ENCODE measurements at places on chromosomes 3 and 15. TPM values are rescaled to one million over a fixed set of nuclear protein-coding genes. Genes with fewer than 3 reads are reported as not detected.

Gene MAGEL2
- 0.06 TPM for total RNA-seq

Gene ZNF717
- total RNA-seq: 9.3 TPM

Gene ACOX2
- total RNA-seq: 17.0 TPM

Gene TJP1
- 86.4 TPM for total RNA-seq

Gene GOLGA6L7
- total RNA-seq: not detected

Gene CHRM5
- not detected for total RNA-seq

GRCh38 chr15:88274553-88275460 lies 18.3 kb upstream of the NTRK3 start:
- DNase-seq: no peak

- DNase-seq: no peak
Measured at GRCh38 chr3:52792413-52792812, 2.2 kb upstream of the ITIH3 start.

GRCh38 chr3:57026944-57027343 lies 33.5 kb upstream of the SPATA12 start:
- DNase-seq: peak; percentile 28

DNA sequence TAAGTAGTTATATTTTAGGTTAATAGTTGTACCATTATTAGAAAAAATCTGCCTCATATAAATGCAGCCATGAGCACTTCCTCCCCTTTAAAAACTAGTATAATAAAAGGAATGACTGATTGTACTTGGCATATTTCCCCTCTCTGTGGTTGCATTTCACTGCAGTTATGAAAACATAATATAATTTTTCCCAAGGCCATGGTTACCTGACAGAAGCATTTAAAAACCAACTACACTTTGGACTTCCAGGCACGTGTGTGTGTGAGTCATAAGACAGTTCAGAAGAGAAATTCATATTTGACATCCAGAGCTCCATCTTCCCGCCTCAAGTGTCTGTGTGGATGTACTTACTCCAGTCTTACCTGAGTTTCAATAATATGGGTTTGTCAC lies 828.2 kb upstream of the CFAP20DC start:
- DNase-seq: no peak

- DNase-seq: no peak
Measured at GRCh38 chr3:144511346-144511745, 539.7 kb downstream of the DIPK2A start.

- no peak for DNase-seq
Measured at GRCh38 chr3:156525808-156526207, 29.1 kb downstream of the SSR3 start.

DNA sequence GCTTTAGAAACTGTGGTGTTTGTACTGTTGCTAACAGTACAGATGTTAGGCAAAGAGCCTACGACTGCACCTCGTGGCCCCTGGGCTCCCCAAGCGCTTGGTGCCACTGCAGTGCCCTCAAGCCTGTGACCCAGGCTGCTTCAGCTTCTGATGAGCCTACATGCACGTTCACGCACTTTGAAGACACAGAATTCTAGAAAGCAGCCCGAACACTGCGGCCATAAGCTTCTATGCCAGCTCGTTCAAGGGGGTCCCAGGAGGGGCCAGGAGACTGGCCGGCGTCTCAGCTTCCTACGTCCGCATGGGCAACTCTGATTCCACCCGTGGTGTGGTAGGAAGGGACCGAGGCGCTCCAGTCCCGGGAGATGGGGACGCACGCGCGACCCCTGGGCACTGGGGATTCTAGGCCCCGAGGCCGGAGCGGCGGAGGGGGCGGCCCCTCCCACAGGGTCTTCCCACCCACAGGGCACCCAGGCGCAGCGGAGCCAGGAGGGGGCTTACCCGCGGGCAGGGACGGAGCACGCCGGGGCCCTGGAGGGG lies 653 bp downstream of the MYO5C start:
- DNase-seq: no peak

DNA sequence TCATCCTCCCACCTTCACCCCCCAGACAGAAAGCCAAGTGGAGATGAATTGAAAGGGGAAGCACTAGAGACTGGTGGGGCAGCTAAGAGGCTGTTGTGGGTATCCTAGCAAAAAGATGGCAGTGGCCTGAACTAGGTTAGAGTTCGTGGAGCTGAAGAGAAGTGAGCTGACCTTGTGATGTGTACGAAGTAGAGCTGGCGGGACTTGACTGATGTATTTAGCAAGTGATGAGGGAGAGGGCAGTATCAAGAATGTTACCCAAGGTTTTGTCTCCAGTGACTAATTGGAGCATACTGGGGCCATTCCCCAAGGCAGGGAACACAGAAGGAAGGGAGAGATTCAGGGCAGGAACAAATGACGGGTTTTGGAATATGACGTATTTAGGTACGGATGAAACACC lies 50.0 kb upstream of the CP start:
- DNase-seq: no peak

DNA sequence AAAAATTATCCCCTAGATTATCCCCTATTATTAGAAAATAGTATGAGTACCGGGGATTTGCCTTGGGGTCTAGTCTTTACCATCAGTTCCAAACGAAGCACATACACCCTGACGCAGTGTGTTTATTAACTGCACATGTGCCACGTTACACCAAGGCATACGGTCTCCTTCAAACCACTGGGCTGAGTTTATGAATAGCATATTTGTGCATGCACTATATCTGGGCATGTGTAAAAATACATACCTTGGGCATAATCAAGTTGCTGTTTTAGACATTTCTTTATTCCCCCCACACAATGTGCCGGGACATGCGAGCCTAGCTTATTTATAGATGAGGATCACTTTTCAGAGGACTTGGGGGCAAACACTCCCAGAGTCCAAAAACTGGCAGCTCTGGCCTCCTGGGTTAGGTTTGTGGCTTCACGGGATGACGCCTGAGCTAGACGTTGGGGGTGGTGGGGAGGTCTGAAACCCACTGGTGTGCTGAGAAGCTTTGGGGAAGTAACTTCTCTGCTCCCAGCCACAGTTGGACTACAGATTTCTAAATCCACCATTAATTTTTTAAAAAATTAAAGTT lies 16.2 kb downstream of the IGDCC4 start:
- no peak for DNase-seq

GRCh38 chr3:153158961-153159735 lies 2.9 kb upstream of the RAP2B start:
- no peak for DNase-seq
